H9 (cell line): ENCODE measurements at places on chromosomes 1 and 21.

- H3K4me1 ChIP-seq, result no peaks in the 10 kb centered on the region
- H3K4me3 ChIP-seq, result no peak overlapping the region
- peaks cover 11% of the 10 kb centered on the region for H3K36me3 ChIP-seq
- H3K27ac ChIP-seq, result no peak overlapping the region
Observed at GRCh38 chr1:68384321-68384813, 65.4 kb downstream of the RPE65 start.

GRCh38 chr1:40078512-40079333 is 18.3 kb downstream of the PPT1 start:
- no peak overlapping the region for H3K27ac ChIP-seq
- H3K4me3 ChIP-seq, result no peak overlapping the region
- no peaks in the 10 kb centered on the region for H3K4me1 ChIP-seq

GRCh38 chr21:20944139-20944538 is 54.1 kb upstream of the NCAM2 start:
- H3K4me3 ChIP-seq, result no peak overlapping the region
- no peak for DNase-seq
- no peaks in the 10 kb centered on the region for H3K4me1 ChIP-seq
- H3K27me3 ChIP-seq, result no peaks in the 10 kb centered on the region
- no peaks in the 10 kb centered on the region for H3K36me3 ChIP-seq
- no peak overlapping the region for H3K27ac ChIP-seq

DNA sequence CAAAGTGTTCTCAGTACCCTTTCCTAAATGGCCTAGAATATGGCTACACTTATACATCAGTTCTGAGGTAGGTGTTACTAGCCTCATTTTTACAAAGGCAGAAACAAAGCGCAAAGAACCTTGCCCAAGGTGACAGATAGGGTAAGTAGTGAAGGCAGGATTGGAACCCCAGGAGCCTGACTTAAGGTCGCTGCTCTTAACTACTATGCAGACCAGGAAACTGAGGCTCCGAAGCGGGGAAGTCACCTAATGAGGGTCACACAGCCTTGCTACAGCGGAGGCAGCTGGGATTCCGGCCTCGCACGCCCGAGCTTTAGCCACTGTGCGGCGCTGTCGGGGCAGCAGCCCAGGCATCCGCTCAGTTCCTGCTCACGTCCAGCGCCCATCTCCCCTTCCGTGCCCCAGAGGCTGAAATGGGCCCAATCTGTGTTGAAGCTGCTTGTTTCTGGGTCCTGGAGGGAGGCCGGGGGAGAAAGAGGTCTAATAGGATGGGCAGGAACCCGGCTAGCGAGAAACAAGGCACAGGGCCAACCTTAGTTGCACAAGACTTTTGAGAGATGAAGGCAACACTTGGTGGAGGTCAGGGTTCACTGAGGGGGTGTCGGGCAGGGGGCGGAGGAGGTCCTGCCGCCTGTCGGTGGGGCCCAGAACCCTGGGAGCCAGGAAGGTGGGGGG is 1.4 kb upstream of the FOXD2 start:
- H3K4me3 ChIP-seq, result peak overlapping the region; percentile 59
- DNase-seq, result peak; percentile 90
- peaks cover 82% of the 10 kb centered on the region for H3K27me3 ChIP-seq

GRCh38 chr1:234839663-234840062 is 229.7 kb upstream of the IRF2BP2 start:
- peaks cover 13% of the 10 kb centered on the region; the same call in 1 of the 2 replicates for H3K36me3 ChIP-seq
- DNase-seq, result no peak
- no peak overlapping the region for H3K27ac ChIP-seq
- H3K27me3 ChIP-seq, result no peaks in the 10 kb centered on the region

GRCh38 chr1:190138266-190138665 is 339.4 kb downstream of the BRINP3 start:
- no peaks in the 10 kb centered on the region for H3K27me3 ChIP-seq
- 0 out of 2 replicates have a peak, but pooled peaks cover 2% of the 10 kb centered on the region for H3K4me1 ChIP-seq
- H3K27ac ChIP-seq, result no peak overlapping the region
- H3K36me3 ChIP-seq, result no peaks in the 10 kb centered on the region
- H3K4me3 ChIP-seq, result no peak overlapping the region; the same call in 1 of the 2 replicates

DNA sequence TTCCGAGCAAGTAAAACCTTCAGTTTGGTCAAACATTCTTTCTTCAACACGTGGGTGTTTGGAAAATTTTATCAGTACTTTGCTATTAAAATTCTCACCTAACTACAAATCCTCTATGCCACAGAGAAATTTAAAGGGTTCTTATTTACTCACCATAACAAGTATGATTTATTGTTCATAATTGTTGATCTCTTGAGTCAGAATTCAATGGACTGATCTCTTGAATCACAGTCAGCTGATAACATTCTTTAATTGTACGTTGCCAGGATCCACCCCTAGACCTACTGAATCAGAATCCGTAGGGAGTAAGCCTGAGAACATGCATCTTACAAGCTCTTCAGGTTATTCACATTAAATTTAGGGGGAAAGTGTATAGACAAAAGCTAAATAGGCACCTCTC is 51.2 kb downstream of the DIPK1A start:
- no peak for DNase-seq
- H3K36me3 ChIP-seq, result no peaks in the 10 kb centered on the region
- H3K27me3 ChIP-seq, result no peaks in the 10 kb centered on the region
- no peak overlapping the region for H3K27ac ChIP-seq

DNA sequence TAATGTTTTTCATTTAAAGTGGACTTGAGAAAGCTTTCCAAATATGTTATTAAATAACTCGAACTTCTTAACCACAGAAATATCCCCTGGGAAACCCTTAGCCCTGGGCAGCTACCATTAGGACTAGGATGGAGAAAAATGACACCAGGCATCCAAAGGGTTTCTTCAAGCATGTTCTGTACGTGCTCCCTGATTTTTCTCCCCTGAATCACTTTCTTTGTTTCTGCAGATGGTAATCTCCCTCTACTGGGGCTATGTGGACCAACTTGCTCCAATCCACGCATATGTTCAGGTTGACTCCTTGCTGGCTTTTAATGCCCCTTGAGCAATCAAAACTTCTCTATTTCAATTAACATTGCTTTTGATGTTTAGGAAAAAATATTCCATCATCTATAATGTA is 312.7 kb upstream of the C1orf87 start:
- no peaks in the 10 kb centered on the region for H3K27me3 ChIP-seq
- no peak overlapping the region for H3K27ac ChIP-seq
- no peaks in the 10 kb centered on the region for H3K36me3 ChIP-seq

- no peaks in the 10 kb centered on the region for H3K27me3 ChIP-seq
- DNase-seq, result no peak
- no peak overlapping the region for H3K4me3 ChIP-seq
- no peak overlapping the region for H3K27ac ChIP-seq
- H3K36me3 ChIP-seq, result no peaks in the 10 kb centered on the region
Observed at GRCh38 chr1:77360256-77360655, 78.4 kb downstream of the AK5 start.

DNA sequence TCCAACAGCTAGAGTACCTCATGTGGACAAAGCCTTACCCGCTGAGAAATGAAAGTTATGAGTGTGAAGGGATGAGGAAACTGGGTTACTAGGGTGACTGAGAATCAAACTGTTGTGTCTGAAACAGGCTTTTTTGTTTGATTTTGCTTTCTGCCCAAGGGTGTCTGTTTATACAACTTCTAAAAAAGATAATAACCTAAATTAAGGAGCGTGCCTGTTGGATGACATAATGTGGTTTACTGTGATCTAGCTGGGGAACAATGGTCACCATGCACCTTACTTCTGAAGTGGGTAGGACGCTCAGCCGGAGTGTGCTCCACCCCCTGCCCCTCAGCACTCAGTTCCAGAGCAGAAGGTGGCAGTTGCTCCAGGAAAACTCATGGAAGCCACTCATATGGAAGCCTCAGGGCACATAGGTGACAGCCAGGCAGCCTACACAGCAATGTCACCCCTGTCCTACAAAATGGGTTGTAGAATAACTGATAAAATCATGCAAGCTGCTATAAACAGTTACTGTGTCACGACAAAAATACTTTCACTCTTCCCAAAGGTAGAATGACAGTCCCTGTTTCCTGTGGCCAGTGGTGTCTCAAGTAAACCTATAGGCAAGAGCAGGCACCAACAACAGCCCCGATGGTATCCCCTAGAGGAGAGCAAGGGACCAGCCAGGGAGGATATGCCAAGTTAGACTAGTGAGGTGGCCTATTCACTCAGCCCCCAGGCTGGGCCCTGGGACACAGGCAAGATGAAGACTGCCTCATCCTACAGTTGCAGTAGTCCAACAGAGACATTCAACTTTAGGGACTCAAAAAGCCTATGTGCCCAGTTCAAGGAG is 29.3 kb downstream of the SIPA1L2 start:
- no peaks in the 10 kb centered on the region for H3K4me1 ChIP-seq
- H3K36me3 ChIP-seq, result peaks cover 8% of the 10 kb centered on the region; the same call in 1 of the 2 replicates
- H3K4me3 ChIP-seq, result no peak overlapping the region
- DNase-seq, result no peak
- no peaks in the 10 kb centered on the region for H3K27me3 ChIP-seq

DNA sequence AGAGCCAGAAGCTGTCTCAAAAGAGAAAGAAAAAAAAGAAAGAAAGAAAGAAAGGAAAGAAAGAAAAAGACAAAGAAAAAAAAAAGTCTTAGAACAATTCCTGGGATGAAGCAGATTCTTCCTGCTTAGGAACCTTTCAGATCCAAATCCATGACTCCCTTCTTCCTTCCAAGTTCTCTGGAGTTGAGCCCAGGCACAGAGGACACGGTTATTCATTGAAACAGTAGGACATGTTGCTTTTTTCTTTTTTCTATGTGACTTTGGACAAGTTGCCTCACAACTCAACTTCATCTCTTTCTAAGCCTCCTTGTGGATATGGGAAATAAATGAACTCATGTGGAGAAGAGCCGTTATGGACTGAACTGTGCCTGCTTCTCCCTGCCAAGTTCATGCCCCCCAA is 14.7 kb upstream of the TNFRSF8 start:
- H3K27me3 ChIP-seq, result no peaks in the 10 kb centered on the region
- H3K27ac ChIP-seq, result no peak overlapping the region
- DNase-seq, result no peak

GRCh38 chr1:30159015-30159414 is 564.4 kb downstream of the MATN1 start:
- H3K4me1 ChIP-seq, result peaks cover 2% of the 10 kb centered on the region; the same call in 1 of the 2 replicates
- H3K27me3 ChIP-seq, result no peaks in the 10 kb centered on the region
- H3K4me3 ChIP-seq, result no peak overlapping the region
- no peak overlapping the region for H3K27ac ChIP-seq
